ENCODE measurements at places on chromosomes 7 and 10.
A peak's percentile ranks its signal among the peaks of the same experiment; 100 is the strongest.

DNA sequence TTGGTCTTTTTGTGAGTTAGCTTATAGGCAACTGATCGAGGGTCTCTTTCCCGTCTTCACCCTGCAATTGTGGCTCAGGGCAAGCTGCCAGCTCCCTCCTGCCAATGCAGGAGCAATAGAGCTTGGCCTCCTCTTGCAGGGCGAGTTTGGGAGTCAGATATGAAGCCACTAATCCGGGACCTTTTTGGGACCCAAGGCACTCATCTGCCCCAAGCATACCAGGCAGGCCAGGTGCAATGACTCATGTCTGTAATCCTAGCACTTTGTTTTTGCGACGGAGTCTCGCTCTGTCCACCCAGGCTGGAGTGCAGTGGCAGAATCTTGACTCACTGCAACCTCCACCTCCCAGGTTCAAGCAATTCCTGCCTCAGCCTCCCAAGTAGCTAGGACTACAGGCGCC lies 21.1 kb downstream of the LIMK1 start:
- no peak for DNase-seq

DNA sequence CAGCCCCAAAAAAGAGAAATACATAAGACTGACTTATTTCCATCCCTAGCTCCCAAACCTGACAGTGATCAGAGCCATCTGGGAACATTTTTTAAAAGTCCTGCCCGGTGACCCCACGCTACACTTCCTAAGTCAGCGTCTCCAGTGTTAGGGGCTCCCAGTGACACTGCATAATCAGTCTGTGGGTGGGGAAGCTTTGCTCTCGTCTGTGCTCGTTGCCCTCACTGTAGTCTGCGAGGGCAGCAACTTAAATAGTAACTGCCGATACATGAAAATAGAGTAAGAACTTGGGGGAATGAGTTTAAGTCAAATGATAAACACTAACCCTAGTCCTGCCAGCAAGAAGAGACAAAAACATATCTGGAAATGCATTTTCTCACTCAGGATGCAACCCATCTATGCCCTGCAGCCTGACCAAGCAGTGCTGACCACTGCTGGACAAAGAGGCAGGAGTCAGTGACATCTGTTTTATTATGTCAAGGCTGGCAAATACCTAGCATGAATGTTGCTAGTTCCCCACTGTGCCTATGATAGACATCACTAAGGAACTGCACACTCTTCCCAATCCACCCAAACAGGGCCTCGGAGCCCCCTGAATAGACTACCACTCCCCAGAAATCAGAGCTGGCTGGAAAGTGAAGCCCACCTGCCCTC lies 18.7 kb downstream of the ERCC6 start:
- DNase-seq: no peak

DNA sequence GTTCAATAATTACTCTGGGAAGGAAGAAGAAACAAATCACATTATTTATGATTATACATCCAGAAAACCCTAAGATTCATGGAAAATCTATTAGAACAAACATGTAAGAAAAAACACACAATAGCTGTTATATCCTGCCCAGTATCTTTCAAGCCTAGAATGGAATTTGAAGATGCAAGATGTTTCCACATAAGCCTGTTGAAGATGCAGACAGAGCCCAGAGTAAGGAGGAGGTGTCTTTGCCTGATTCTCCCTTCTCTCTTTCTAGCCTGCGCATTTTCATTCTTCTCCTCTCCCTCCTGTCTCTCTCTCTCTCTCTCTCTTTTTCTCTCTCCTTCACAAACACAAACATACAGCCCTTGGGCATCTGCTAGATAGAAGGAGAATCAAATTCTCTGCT lies 170.1 kb upstream of the INHBA start:
- no peak for DNase-seq

GRCh38 chr7:89661876-89662275 lies 492.4 kb upstream of the STEAP1 start:
- DNase-seq: no peak

- no peak for DNase-seq
Observed at GRCh38 chr10:109166935-109167334, 756.4 kb downstream of the XPNPEP1 start.

- DNase-seq: no peak
Observed at GRCh38 chr7:46707973-46708372, 786.9 kb upstream of the IGFBP3 start.

DNA sequence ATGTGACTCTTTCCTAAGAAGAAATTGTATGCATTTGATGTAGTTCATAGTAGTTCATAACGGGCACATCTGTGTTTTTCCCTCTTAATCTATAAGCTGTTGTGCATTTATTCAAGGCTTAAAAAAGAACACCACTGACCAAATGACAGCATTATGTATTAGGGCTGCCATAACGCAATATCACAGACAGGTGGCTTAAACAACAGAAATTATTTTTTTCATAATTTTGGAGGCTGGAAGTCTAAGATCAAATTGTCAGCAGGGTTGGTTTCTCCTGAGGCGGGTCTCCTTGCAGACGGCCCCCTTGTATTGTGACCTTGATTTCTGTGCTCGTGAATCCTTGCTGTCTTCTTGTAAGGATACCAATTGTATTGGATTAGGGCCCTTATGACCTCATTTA lies 627 bp upstream of the SSMEM1 start:
- no peak for DNase-seq

DNA sequence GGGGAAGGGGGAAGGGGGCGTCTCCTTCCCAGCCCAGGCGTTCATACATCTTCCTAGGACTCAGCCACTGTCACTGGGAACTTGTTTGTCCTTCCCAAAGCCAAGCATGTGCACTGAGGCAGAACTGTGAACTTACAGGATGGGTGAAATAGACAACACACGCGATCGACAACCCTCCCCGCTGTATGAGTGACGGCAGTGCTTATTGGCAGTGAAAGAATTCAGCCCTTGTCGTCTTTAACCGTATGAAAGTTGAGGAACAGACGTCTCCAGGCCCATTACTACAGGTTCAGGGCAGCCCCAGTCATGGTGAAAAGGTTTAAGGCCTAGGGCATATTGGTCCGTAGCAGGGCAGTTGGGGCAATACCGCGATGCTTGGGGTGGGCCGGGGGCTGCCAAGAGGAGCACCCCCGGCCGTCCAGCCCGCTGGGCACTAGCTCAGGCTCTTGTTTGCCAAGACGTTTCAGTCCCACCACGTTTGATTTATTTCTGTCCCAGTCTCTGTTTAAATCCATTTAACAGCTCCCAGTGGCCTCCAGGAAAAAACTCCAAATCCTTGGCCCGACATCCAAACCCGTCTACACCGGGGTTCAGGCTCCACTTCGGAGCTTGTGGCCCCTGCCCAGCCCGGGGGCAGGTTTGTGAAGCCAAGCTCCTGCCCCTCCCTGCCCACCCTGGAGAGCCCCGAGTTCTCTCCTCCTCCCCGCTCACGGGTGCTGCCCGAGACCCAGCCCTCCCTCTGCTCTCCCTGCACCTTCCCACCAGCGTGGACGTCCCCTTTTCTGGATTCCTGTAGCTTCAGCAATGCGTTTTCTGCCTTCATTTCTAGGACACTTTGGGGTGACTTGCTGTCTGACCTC lies 159.8 kb downstream of the DNAJB6 start:
- DNase-seq: no peak

DNA sequence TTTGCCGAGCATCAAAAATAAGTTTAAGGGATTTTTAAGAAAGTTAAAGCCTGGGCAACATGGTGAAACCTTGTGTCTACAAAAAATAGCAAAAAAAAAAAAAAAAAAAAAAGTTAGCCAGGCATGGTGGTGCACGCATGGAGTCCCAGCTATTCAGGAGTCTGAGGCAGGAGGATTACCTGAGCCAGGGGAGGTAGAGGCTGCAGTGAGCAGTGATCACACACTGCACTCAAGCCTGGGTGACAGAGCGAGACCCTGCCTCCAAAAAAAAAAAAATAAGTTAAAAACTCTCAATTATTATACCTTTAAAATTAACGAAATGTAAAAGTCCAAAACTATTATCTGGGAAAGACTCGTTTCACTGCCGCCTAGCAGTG lies 35.0 kb upstream of the DAGLB start:
- no peak for DNase-seq

GRCh38 chr7:112143582-112143981 lies 62.6 kb downstream of the DOCK4 start:
- DNase-seq: no peak

DNA sequence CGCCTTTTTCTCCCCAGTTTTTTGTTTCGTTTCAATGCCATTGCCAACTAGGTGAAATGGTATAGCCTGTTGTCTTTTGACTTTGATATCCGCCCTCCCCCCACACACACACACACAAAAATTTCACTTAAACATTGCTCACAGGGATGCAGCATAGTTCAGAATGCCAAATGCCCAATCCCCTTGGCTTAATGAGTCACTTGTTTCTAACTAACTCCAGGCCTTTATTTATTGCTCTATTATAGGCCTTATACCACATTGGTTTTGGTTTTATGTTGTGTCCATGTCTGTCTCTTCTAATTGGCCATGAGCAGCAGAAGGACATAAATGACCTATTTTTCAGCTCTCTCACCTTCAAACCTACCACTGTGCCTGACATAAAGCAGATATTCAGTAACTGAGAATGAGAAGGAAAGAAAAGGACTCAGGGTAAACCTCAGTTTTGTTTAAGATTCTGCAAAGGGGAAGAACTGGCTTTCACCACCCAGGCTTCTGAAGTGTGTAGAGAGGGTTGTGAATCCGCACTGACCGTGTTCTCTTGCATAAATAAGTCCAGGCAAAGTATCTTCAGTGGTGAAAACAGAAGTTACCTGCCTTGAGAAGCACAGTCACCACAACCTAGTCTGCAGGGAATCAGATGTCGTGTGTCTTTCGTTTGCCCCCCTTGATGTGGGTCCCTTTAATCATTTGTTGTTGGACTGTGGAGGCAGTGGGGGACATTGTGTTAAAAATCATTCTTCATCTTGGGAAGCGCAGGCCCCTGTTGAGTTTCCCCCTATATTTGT lies 139.8 kb downstream of the CELF2 start:
- no peak for DNase-seq

DNA sequence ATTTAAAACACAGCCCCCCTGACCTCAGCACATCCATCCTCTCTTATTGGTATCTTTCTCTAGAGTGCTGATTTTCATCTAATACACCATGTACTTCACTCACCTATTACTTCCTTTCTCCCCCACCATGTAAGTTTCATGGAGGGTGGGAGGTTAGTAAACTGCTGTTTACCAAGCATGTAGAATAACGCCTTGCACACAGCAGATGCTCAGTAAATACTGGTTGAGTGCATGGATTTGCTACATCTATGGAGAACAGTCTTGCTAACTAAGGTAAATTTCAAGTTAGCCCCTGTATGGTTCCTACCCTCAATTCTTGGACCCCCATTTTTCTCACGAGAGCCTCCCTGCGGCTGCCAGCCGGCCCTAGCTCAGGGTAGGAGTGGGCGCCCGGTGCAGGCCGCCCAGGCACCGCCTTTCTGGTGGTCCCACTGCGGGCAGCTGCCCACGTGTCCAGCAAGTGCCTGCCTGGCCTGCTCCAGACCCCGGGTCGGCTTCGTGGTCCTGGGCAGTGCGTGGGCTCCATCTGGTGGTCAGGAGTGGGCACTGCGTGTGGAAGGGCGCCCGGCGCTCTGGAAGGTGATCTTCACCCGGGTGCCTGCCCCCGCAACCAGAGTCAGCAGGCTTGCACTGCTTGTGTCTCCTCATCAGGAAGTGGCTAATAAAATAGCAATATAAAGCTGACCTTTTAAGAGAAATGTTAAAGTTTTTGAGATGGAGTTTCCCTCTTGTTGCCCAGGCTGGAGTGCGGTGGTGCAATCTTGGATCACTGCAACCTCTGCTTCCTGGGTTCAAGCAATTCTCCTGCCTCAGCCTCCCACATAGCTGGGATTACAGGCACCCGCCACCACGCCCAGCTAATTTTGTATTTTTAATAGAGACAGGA lies 63.4 kb upstream of the DNAJB6 start:
- DNase-seq: peak; percentile 48

DNA sequence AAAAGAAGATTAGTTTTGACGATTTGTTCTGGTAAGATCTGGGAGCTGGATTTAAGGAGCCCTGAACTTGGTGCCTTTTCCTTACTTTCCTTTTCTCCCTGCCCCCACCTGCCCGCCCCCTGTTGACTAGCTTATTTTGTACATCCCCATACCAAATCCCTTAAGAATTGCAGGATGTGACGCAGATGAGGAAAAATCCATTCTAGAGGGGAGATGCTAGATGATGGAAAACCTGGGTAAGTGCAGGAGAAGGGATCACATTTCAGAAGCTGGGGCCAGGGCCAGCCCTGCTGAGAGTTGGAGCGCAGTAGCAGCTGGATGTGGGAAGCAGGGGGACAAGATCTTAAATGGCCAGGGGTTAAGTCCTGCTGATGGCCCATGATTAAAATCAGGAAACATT lies 93.9 kb downstream of the CCDC3 start:
- DNase-seq: no peak

- DNase-seq: no peak
Observed at GRCh38 chr10:23294638-23295247, 49.9 kb downstream of the C10orf67 start.

DNA sequence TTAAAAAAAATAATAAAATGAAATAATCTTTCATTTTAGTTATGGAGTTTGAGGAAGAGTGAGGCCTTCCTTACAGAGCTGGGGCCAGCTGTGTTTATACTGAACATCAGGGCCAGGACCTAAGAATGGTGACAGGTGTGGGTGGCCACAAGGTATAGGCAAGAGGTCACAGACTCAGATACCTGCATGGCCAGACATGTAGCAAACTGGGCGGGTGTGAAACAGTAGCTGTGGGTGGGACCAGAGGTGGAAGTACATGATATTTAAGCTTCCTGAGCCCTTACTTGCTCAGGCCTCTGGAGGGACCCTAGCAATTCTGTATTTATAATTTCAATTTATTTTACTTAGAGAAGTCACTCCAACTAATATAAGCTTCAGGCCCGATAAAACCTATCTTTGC lies 27.7 kb upstream of the CAMK1D start:
- DNase-seq: no peak

GRCh38 chr10:46307281-46308112 lies 20.7 kb downstream of the ANTXRL start:
- DNase-seq: no peak

DNA sequence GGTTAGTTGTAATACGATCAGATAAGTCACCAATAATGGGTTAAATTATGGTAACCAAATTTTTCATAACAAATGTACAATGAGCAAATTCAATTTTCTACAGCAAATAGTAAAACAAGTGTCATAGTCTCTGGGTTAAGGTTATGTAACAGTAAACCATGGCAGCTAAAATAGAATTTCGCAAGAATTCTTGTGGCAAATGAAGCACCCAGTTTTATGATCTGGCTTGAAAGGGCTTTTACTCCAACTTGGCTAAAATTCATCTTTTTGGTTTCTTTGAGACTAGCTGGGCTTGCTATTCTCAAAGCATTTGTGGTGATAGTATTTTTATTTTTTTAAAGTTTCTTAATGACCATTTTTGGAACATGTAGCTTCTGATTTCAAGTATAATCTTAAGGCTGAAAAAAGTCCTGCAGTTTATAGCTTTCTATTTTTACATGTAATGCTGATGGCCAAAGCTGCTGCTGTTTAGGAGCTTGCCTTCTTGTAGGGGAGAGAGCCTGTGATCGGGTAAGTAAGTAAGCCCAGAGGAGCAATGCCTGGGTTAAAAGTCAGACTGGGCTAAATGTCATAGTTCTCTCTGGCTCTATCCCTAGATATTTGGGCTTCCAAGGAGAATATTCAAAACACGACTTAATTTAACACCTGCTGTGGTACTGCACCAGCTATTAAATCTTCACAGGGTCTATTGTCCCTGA lies 55.5 kb upstream of the SYPL1 start:
- no peak for DNase-seq

- DNase-seq: no peak
Observed at GRCh38 chr7:426510-426909, 93.1 kb downstream of the PDGFA start.

All from activated CD8-positive, alpha-beta memory T cell treated with anti-CD3 and anti-CD28 coated beads for 1 hour (primary cell).